ENCODE measurements at places on chromosomes 5 and 9.

DNA sequence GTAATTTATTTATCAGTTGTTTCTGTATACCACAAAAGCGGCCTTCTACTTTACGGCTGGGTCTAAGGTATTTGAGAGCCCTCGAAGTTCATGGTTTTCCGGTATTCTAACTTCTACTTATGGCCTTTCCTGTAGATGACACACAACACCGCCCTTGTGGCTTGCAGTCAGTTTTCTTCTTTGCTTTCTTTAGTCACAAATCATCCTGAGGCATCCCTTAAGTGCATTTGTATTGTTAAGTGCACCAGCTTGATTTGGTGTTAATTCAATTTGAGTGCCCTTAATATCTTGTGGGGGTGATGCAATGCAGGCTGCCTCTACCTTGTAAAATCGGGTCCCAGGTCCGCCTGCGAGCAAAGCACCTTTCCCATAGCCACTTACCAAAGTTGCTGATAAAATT, 511.9 kb downstream of the CCDC171 start:
- DNase-seq, result no peak

DNA sequence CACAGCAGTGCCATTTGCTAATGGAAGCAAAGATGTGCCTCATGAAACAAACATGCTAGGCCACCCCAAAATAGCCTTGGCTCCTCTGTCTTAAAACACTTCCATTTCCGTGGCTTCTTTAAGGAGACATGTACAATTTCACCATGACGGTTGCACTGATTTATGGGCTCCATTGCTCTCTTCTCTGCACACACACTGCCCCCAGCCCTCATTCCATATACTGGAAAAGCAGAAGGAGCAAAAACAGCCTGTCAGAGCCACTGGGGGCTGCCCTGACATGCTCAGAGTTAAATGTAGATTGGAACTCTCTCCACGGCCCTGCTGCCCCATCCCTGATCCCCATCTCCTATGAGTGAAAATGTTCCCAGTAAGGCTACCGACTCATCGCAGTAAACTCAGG, 114.8 kb downstream of the ROR2 start:
- DNase-seq, result no peak

- no peak for DNase-seq
These were observed 444.5 kb downstream of the SH3GL2 start for GRCh38 chr9:18023332-18023731.

DNA sequence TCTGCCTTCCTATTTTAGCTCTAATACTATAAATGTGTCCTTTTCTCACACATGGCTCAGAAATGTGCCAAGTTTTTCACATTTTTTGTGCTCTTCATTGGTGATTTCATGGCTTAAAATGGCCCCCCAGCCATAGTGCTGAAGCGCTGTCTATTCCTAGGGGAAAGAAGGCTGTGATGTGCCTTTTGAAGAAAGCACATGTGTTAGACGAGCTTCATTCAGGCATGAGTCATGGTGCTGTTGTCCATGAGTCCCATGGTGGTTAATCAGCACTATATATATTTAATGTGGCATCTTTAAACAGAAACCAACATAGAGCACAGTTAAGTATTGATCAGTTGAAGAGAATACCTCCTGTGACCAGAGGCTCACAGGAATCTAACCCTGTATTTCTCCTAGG, 55.8 kb downstream of the PDE8B start:
- DNase-seq, result no peak

- DNase-seq, result no peak
These were observed 204.4 kb downstream of the GLIS3 start for GRCh38 chr9:4095484-4095883.

DNA sequence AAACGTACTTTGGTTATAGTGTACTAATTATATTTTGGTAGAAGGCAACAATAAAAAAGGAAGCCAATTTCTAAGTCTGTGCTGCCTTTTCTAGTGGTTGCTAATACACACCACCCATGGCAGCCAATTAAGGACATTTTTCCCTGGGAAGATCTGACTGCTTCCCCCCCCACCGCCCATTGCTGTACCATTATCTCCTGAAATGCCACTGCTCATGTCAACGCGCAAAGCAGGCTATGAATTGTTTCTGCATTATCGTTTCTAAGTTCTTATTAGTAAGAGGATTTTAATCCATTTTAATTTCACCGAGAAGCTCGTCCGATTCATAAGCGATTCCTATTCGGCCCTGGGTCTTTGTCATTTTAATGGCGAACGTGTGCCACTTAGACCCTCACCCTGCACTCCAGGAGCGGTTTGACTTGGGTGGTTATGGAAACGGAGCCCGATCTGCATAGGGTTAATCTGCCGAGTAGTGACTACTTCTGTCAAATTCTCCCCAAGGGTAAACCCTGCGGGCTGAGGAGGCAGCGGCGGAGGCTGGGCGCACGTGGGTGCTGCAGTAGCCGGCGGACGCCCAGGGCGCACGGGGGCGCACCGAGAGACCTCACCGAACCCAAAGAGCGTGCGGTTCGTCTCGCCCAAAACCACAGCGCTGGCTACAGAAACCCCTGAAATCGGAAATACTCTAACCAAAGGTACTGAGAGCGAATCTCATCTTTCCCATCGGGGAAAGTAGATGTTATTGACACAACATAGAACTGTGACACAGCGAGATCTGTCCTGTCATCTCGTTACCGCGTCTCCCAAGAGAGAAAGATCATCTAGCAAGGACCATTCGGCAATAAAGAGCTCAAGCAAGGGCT, 55.8 kb upstream of the SHC3 start:
- DNase-seq, result no peak

- no peak for DNase-seq
These were observed 97.9 kb downstream of the YIPF5 start for GRCh38 chr5:144072518-144072927.

DNA sequence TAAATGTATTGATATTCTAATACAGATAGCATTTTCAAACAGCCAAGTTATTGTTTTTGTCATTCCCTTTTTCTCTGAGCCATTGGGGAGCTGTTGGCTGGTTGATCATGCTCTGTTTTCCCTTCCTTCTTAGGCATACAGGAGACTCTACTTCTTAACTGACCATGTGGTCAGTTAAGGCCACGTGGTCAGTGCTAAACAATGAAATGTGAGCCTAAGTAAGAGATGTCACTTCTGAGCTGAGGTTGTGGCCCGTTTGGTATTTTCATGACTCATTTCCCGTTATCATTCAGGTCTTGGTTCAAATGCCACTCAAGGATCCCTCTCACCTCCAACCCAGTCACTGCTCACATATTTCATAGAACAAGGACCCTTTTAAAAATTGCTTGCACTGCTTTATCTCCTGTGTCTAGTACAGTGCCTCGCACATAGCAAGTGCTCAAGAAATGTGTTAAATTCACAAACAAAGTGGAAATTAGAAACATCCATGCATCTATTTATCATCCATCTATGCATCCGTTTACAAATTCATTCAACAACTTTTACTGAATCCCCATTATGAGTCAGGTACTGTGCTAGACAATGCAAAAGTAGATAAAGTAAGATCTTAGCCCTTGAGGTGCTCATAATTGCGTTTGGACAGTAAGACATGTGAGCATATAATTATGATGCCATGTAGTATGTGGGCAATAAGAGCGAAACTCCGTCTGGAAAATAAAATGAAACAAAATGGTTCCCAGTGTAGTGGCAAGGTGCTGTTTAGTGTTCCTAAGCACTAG, 50.7 kb downstream of the ARRDC3 start:
- no peak for DNase-seq

- no peak for DNase-seq
These were observed 9.9 kb upstream of the SLC9A3 start for GRCh38 chr5:533955-534742.
